ENCODE measurements at places on chromosomes 1 and 21.

GRCh38 chr21:17466166-17466565 lies 46.7 kb upstream of the CXADR start:
- DNase-seq: peak; percentile 37
- H3K27ac ChIP-seq: no peak overlapping the region
- no peak overlapping the region for H3K4me3 ChIP-seq
- no peaks in the 10 kb centered on the region for H3K27me3 ChIP-seq

DNA sequence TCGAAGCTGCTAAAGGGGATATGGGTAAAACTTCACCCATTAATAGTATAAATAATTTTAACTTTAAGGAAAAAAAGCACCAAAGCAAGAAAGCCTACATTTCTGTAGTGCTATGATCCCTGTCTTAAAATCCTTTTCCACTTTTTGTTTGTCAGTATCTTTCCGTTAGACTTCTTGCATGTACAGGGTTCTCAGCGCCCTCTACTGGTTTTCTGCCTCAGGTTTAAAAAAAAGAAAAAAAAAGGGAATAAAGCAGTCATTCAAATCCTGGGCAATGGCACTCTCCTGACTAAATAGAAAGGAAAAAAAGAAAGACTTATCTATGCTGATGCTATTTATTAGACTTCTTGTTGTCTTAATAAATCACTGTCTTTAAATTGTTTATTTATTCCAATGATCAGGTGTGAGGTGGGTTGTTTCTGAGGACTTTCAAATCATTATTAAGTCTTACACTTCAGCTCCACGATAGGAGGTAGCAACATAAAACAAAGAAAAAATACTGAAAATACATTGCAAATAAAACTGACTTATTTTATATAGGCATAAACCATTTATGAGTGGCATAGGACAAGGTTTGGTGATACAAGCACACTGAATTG lies 475.4 kb upstream of the NR5A2 start:
- DNase-seq: peak; percentile 14
- no peaks in the 10 kb centered on the region for H3K4me1 ChIP-seq
- no peak overlapping the region for H3K27ac ChIP-seq
- H3K4me3 ChIP-seq: no peak overlapping the region
- H3K36me3 ChIP-seq: no peaks in the 10 kb centered on the region
- H3K27me3 ChIP-seq: no peaks in the 10 kb centered on the region

- DNase-seq: no peak
- no peak overlapping the region for H3K4me3 ChIP-seq
- H3K4me1 ChIP-seq: no peaks in the 10 kb centered on the region
- no peaks in the 10 kb centered on the region for H3K36me3 ChIP-seq
- no peak overlapping the region for H3K27ac ChIP-seq
These were observed 52.4 kb upstream of the USP1 start for GRCh38 chr1:62384276-62385005.

- DNase-seq: no peak
- no peaks in the 10 kb centered on the region for H3K4me1 ChIP-seq
- H3K36me3 ChIP-seq: no peaks in the 10 kb centered on the region
- H3K27ac ChIP-seq: no peak overlapping the region
- H3K27me3 ChIP-seq: peaks cover 5% of the 10 kb centered on the region
- H3K4me3 ChIP-seq: no peak overlapping the region
These were observed 19.6 kb upstream of the FAM131C start for GRCh38 chr1:16092923-16093511.

Data from transverse colon (tissue), 4 donors.